Fibroblast of skin of left quadriceps (primary cell): ENCODE measurements at places on chromosomes 4 and X.
A peak's percentile ranks its signal among the peaks of the same experiment; 100 is the strongest.

DNA sequence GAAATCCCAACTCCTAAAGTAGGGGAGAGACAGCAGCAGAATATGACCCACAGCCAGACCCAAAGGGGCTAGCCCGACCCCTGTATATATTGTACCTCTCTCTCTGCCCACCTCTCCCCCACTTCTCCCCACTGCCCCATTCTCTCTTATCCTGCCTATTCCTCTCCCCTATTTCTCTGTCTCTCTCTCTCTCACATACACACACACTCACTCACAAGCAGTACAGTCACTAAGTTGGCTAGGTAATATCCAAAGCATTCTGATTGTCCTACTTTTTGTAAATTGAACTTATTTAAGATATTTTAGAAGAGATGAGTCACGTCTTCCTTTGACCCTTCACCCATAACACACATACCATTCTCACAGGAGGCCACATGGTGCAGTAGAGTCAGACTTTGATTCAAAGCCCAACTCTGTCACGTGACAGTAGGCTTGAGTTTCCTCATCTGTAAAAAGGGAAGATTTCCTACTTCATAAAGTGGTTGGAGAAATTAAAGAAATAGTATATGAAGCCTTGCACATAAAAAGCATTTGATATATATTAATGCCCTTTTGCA is 29.5 kb downstream of the SRPX2 start:
- peak; percentile 24 for DNase-seq

DNA sequence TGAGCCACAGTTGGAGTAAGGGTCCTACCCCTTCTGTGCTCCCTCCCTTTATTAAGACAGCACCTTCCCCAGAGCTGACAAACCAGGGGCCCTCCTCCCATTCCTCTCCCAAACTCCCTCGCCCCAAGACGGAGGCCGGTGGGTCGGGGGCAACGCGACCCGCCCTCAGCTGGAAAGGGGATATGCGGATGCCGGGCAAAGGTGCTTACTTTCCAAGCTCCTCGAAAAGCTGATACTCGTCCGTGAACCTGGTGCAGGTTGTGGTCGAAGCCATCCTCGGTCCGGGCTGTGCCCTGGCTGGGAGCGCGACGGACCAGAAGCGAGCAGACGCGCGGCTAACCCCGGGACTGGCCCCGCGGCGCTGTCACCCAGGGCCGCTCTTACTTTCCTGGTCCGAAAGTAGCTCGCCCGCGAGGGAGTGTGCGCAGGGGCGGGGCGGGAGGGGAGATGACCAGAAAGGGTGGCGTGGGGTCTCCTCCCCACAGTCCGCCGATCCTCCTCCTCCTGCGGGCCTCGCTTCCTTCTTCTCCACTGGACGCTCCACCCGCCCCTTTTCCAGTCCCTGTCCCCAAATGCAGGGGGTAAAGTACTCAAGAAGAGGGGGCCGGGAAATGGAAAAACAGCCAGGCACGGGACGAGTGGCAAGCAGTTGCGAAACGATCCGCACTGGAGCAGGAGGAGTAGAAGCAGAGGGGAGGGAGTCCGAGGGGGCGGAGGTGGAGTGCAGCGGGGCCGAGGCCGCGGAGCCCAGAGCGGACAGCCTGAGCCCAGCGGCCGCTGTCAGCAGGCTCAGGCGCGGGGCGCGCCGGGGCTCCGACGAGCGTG is 531 bp downstream of the CAMK2D start:
- DNase-seq, result no peak

GRCh38 chr4:114265342-114265741 is 285.9 kb upstream of the ARSJ start:
- no peak for DNase-seq

DNA sequence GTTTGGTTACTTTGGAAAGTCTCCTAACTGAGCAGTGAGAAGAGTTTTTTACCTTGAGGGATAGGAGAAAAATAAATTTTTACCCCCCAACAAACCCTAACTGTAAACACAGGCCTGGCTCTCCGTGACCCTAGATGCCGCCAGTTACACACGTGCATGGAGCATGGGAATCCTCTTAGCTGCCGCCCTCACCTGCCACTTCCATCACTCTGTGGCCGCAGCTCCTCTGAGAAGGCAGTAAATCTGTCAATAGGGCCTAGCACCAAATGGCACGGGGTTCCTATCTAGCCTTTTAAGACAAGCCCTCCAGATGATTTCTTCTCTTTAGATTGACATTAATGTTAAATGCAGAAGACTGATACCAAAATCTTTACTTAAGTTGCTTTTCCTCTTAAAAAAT is 330.3 kb upstream of the FAM241A start:
- DNase-seq, result no peak

GRCh38 chrX:71578253-71579135 is at the start of gene GCNA:
GCNA (plus strand) TSS chrX:71578437; CDS start chrX:71580822, 2,385 bp downstream.
- DNase-seq, result no peak

GRCh38 chrX:38636949-38637819 is 75.8 kb downstream of the TSPAN7 start:
- DNase-seq, result no peak

DNA sequence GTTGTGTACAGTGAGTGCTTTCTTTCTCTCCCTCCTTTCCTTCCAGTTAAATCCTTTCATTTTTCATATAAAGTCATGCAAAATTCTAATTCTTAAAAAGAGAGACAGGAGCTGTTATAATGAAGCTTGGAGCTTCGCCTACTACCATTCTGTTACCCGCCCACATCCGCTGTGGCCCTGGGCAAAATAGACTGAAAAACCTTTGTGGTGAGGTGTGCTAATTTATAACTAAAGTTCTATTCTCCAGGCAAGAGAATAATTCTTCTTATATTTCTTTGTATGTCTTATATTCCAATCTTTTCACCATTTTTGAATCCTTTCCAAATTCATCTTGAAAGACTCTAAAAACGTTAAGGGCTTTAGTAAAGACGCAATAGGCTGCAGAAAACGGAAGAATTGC is 7.0 kb downstream of the QRFPR start:
- no peak for DNase-seq

DNA sequence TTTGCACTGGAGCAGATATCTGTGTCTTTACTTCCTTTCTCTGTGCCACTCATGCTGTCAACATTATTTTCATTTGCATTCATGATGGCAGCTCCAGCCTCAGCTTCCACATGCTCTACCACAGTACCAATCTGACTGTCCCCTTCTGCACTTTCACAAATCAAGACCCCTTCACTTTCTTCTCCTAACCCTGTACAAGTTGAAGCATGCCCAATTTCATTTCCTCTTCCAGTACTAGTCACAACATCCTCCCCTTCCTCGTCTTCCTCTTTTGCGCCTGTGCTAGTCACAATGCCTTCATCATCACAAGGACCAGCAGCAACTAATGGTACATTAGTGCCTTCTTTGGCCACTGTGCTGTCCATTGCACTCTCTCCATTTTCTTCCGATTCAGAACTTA is 26.5 kb downstream of the BOD1L1 start:
- no peak for DNase-seq

GRCh38 chrX:44282753-44283152 is 60.7 kb downstream of the EFHC2 start:
- no peak for DNase-seq

- DNase-seq, result peak; percentile 51
These were observed 67.1 kb downstream of the PGRMC2 start for GRCh38 chr4:128220286-128221235.

DNA sequence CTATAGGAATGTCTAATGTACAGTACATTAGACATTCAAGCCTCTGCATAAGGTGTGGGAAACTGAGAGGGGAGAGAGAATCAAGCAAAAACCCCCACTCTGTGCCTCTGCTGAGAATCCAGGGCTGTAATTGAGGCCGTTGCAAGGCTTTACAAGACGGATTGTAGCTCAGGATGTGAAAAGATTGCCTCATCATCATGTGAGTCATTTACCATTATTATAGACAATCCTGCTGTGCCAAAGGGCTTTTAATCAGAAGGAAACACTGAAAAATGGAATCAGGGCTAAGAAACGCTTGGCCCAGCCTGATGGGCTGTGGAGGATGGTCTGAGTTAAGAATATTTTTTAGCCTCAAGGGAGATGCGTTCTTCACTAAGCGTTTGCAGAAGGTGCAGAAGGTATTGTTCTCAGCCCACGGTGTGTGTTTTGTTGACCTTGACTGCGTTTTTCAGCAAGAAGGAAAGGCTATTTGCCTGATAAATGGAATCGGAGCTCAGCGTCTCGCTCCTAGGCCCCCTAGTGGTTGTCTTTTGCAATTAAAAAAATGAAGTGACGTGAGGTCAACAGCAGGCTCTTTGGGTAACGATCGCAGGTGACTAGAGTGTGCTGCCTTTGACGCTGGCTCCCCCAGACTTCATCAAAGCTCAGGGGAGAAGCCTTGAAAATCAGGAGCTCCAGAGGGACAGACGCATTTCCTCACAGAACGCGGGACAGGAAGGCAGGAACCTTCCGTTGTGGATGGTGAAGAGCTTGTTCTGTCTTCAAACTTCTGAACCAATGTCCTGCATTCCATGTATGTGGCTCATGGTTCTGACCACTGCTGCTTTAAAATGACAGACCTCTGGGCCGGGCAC is 18.1 kb upstream of the CHRNA9 start:
- DNase-seq, result peak; percentile 92

- no peak for DNase-seq
These were observed 25.7 kb downstream of the CXCL13 start for GRCh38 chr4:77631276-77631675.

GRCh38 chrX:347351-348117 is 28.9 kb upstream of the GTPBP6 start:
- no peak for DNase-seq

- DNase-seq, result no peak
These were observed 26.2 kb upstream of the SLC25A6 start for GRCh38 chrX:1417921-1418771.

- no peak for DNase-seq
These were observed 6.2 kb upstream of the IQSEC2 start for GRCh38 chrX:53287493-53288138.

DNA sequence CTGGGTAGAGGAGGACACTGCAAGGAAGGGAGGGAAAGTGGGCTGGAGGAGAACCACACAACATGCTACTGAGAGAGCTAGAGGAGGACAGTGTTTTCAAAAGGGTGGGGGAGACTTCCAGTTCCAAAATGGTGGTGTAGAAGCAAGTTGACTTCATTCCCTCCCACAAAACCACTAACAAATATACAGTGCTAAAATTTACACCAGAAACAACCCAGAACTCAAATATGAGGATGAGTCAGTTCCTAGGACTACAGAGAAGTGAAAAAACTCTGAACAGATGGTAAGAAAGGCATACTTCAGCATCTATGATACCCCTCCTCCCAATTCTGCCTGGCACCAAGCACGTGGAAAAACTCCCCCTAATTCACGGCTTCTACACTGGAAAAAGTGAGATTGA is 9.8 kb downstream of the AADAT start:
- DNase-seq, result peak; percentile 11

- no peak for DNase-seq
These were observed 105.0 kb downstream of the HNRNPD start for GRCh38 chr4:82268826-82269193.

- DNase-seq, result no peak
These were observed 24.7 kb downstream of the IL3RA start for GRCh38 chrX:1361275-1361674.

- DNase-seq, result peak; percentile 70
These were observed at the start of gene TRIM2 for GRCh38 chr4:153204247-153204671. TRIM2 (plus strand) TSS chr4:153204443; CDS start chr4:153204531, 88 bp downstream.

- DNase-seq, result peak; percentile 47
These were observed 1161.3 kb downstream of the C4orf33 start for GRCh38 chr4:130257271-130257670.
